SJSA1 (cell line): ENCODE measurements at places on chromosomes 2 and 18. TPM values are rescaled to one million over a fixed set of nuclear protein-coding genes. Genes with fewer than 3 reads are reported as not detected.

DNA sequence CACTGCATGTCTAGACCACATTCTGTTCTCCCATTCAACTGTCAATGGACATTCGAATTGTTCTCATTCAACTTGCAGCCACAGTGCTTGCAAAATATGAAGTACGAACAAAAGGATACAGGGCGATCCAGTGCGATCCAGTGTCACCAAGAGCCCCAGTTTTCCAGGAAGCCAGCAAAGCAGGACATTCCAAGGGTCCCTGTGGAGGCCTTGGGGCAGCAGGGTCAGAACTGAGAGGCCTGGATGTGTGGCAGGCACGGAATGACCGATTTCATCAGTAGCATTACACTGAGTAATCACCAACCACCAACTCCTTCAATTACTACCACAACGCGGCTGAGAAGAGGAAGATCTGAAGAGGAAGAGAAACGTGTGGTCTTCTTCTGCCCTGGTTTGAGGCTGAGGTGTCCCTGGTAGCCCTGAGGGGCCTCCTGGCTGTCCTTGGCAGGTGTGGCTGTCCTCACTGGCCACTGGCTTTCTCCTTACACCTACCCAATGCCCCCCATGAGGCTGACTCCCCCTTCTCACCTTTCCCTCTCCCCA, 172.7 kb upstream of the FHL2 start:
- no peak for DNase-seq

- DNase-seq: no peak
Observed at GRCh38 chr2:231660860-231661259, 47.5 kb upstream of the PTMA start.

- DNase-seq: no peak
Observed at GRCh38 chr2:86017901-86018896, 87.5 kb downstream of the POLR1A start.

Gene LIMS3
- 0.61 and 11.6 TPM in 2 replicates for total RNA-seq

- no peak for DNase-seq
Observed at GRCh38 chr2:240635998-240636547, 10.8 kb downstream of the GPR35 start.

DNA sequence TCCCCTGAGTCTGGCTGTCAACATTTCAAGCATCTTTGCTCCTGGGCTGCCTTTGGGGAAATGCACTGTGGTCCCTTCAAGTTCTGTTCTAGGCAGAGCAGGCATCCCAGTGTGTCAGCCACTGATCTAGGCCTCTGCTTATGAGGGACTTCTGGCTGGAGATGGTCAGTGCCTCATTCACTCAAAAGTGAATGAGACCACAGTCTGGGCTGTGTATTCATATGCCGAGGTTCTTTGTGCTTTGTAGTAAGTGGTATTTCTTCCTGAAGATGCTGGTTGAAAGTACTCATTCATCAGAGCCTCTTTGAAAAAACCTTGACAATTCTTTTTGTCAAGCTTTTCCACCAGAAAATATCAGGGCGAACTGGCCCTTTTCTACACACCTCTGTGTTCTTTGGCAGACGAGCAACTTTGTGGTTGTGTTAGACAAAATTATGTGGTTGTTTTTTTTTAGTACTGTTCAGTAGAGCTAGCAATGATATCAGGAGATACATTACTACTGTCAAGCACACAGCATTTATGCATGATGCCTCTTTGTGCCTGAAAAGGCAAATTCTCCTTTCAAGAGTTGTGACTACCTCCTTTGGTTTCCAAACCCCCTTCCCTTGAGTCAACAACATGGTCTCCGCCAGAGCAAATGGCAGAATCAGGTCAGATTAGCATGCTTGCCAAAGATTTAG, 510.9 kb upstream of the NRP2 start:
- no peak for DNase-seq

Gene CD8B2
- not detected in 2 replicates for total RNA-seq

DNA sequence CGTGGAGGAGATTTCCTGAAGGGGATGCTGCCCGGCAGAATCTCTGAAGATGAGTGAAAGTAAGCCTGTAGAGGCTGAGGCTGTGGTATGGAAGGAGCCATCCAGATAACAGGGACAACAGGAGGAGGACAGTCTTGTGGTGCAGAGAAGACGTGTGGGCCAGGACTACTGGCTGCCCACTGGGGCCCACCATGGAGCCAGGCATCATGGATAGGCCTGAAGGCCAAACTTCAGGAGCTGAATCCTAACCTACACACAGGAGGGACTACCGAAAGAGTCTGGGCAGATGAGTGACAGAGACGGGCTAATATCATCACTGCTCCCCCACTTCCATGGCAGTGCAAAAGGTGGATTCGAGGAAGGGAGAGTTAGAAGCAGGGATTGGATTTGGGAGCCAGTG, 131.3 kb upstream of the DAPL1 start:
- DNase-seq: no peak

Gene PTH2R
- total RNA-seq: not detected in 2 replicates

GRCh38 chr2:128159437-128159836, 68.4 kb downstream of the UGGT1 start:
- DNase-seq: no peak

- no peak for DNase-seq
Observed at GRCh38 chr18:49597157-49597931, 35.5 kb downstream of the LIPG start.

GRCh38 chr2:238615187-238615586, 188.5 kb downstream of the ASB1 start:
- DNase-seq: no peak

DNA sequence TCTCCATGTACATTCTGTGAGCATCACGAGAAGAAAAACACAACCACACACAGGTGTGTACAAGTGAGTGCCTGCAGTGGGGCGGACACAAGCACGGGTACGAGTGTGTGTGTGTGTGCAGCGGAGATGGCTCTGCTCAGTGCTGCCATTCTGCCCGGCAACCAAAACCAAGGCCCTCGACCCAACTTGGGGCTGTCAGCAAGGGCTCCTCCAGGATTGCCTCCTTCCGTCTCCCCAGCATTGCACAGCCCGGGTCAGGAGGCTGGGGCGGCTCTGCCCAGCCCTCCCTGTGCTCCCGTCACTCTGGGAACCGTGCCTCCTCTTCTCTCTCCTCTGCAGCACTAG, 66.5 kb downstream of the PXDN start:
- DNase-seq: no peak

GRCh38 chr2:139098961-139099360, 318.8 kb upstream of the NXPH2 start:
- no peak for DNase-seq

GRCh38 chr2:150856596-150857281, 369.3 kb upstream of the RND3 start:
- DNase-seq: no peak

Gene FKBP1B
- total RNA-seq: 15.1 and 18.2 TPM in 2 replicates

Gene EPHA4
- total RNA-seq: 1.3 and 2.7 TPM in 2 replicates

Gene TEX44
- not detected in 2 replicates for total RNA-seq

Gene GPAT2
- total RNA-seq: not detected in 2 replicates

DNA sequence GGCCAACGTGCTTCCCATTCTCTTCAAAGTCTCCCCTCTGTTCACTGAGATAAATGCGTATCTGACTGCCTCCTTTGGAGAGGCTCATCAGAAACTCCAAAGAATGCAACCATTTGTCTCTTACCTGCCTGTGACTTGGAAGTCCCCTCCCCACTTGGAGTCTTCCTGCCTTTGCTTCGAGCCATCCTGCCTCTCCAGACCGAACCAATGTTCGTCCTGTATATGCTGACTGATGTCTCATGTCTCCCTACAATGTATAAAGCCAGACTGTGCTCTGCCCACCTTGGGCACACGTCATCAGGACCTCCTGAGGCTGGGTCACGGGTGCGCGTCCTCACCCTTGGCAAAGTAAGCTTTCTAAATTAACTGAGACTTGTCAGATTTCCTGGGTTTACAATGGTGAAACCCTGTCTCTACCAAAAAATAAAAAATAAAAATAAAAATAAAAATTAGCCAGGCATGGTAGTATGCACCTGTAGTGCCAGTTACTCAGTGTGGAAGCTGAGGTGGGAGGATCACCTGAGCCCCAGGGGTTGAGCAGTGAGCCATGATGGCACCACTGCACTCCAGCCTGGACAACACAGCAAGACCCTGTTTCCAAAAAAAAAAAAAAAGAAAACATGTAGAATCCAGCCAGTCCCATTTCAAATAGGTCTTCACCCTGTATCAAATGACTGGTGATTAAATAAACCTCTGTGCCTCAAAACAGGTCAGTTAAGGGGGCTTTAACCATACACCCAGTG, 29.0 kb downstream of the HDLBP start:
- no peak for DNase-seq

Gene PPIL3
- 20.8 and 30.4 TPM in 2 replicates for total RNA-seq

Gene FBXO15
- total RNA-seq: 0.63 TPM in 1 of 2 replicates, not detected in the other

- DNase-seq: no peak
Observed at GRCh38 chr2:8630676-8631464, 51.0 kb upstream of the ID2 start.

GRCh38 chr2:98020516-98020915, 24.8 kb upstream of the TMEM131 start:
- DNase-seq: no peak

- DNase-seq: no peak
Observed at GRCh38 chr2:175002547-175003274, 2.5 kb downstream of the CHN1 start.

DNA sequence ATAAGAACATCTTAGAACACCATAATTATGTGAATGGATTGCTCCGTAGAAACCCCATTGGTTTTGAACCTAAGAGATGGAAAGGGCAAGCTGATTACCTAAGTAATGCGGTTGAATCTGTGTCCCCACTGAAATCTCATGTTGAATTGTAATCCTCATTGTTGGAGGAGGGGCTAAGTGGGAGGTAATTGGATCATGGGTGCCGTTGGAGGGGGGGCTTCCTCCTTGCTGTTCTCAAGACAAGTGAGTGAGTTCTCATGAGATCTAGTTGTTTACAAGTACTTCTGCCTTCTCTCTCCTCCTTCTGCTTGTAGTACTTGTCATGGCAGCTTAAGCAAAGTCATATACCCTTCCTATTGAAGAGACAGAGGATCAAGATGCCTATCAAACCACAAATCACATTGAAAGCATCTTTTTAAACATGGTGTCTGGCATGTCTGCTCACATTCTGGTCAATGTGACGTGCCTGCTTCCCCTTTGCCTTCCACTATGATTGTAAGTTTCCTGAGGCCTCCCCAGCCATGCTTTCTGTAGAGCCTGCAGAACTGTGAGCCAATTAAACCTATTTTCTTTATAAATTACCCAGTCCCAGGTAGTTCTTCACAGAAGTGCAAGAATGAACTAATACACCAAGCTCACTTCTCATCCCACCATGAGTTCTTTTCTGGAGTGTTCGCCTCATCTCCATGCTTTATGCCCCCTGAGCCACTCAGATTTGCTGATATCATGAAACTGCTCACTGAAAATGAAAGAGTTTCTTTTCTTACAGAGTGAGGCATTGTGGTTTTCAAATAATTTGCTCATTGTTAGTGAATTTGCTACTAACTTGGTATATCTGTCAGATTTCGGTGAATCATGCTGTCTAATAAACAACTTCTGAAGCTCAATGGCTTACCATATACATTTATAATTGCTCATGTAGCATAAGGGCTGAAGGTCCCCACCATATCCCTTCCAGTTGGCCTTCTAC, 23.6 kb downstream of the KCNE4 start:
- no peak for DNase-seq

DNA sequence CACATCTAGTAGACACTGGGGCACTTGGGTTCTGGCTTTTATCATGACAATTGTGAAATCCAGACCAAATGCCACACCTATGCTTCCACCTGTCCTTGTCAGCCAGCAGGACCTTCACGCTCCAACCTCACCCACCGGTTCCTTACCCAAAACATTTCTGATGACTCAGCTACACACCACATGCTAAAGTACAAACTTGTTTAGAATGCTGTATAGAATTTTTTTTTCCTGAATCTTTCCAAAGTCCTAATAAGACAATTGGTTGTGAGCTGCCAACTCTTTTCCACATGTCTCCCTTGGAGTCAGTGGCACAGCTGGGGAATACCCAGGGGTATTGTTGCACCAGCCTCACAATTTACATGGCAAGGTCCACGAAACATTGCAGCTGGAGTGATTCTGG, 75.5 kb upstream of the LPIN2 start:
- DNase-seq: no peak

GRCh38 chr2:105872142-105872728, 127.5 kb downstream of the NCK2 start:
- DNase-seq: no peak

Gene NEURL3
- not detected in 2 replicates for total RNA-seq

GRCh38 chr18:6576718-6577375, 152.7 kb upstream of the ARHGAP28 start:
- no peak for DNase-seq

DNA sequence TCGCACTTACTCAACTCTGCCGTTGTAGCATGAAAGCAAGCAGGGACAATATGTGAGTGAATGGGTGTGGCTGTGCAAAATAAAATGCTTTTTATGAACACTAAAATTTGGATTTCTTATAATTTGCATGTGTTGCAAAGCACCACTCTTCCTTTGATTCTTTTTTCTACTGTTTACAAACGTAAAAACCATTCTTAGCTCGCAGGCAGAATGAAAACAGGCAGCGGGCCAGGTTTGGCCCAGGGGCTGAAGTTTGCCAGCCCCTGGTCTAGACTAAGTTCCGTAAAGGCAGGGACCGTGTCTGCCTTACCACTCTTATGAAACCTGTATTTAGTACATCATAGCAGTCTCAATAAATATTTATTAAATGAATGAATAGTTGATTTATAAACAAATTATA, 83.7 kb upstream of the SPATS2L start:
- DNase-seq: no peak

GRCh38 chr2:18047896-18048657, 169.6 kb downstream of the KCNS3 start:
- DNase-seq: peak; percentile 55

Gene MC4R
- not detected in 2 replicates for total RNA-seq

Gene DUSP19
- total RNA-seq: 5.1 and 8.5 TPM in 2 replicates

DNA sequence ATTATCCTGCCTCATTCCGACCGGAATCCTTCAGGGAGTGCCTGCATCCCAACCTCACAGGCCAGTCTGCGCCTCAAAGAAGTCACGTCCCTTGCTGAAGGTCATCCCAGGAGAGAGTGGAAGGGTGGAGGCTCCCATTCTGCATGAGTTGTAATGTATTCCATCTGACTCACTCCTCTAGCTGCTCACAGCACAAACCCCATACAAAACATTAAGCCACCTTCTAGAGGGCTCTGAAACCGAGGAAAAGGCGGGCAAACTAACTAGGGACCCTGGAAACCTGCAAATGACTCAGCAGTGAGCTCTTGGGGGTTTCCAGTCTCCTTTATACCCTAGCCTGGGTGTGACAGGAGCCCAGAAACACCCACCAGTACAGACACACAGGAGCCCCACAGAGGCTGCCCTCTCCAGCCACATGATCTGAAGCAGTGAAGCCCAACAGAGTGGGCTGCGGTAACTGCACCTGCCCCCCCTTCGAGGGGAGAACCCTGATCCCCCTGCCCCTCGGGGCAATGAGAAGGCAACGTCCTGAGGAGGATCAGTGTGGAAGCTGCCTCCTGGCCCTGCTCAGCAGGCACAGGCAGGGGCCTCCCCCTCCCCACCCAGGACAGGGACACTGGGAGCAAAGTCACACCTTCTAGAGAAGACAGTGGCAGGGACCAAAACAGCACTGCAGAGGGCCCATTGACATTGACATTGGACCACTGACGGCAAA, 69.3 kb upstream of the SNTG2 start:
- DNase-seq: peak; percentile 64

Gene IL1RL2
- not detected in 2 replicates for total RNA-seq

Gene GPR45
- total RNA-seq: 0.16 and 0.29 TPM in 2 replicates

GRCh38 chr2:48600917-48601316, 16.7 kb upstream of the GTF2A1L start:
- no peak for DNase-seq
